Stimulated activated CD8-positive, alpha-beta memory T cell treated with anti-CD3 and anti-CD28 coated beads, Interleukin-12 subunit alpha, Interleukin-12 subunit beta, amount 100 ng/mL, for 4 hours (primary cell): ENCODE measurements at places on chromosomes 16 and 17.

DNA sequence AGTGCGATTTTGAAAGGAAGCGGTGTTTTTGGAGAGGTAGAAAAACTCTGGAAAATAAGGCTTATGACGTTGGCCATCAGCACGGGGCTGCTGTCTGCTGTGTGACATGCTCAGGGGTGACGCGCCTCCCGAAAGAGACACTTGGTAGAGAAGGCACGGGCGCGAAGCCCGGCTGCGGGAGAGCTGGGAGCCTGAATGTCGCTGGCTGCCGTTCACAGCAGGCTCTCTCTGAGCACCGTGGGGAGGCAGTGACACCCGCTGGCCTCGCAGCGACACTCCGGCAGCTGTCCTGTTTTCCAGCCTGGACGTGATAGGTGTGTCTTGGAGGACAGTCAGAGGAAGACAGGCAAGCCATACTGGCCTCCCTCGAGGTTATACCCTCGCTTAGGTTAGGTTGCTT lies 759.1 kb upstream of the RBFOX1 start:
- DNase-seq = no peak

GRCh38 chr17:2061441-2061958 lies 6.6 kb downstream of the HIC1 start:
- DNase-seq = no peak

- DNase-seq = no peak
These were observed 14.1 kb downstream of the IGFBP4 start for GRCh38 chr17:40457369-40457768.

DNA sequence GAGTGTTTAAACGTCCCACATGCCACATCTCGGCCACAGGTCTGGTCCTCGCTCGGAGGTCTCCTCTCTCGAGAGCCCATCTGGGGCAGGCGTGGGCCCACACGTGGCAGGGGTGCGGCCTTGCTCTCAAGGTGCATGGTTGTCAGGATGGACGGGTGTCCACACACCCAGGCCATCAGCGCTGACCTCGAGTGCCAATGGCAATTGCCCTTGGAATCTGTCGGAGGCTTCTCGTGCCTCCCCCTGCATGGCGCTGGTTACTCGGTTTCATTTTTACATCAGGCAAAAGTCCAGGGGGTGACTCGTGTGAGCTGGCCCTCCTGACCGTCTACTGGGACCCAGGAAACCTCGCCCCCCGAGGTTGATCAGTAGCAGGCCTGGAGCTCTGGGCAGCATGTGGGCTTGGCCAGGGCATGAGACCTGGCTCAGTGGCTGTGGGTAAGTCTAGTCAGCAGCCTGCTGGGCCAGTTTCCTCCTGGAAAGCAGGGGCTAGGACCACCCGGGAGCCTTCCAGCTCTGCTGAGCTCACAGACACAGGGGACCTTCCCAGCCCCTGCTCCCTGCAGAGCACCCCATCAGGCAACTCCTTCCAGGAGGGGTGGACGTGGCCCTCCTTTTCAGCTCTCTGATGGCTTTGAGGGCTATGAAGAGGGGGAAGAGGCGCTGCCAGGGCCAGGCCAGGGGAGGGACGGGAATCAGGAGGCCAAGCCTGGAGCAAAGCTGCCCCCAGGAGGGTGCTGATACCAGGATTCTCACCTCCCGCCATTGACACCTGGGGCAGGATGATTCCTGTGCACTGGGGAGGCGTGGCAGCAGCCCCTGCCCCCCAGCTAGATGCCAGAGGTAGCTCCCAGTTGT lies 3.7 kb upstream of the ZNF469 start:
- DNase-seq = no peak
